ENCODE measurements at places on chromosomes 2 and 18.

GRCh38 chr2:47070920-47071824 is 83.9 kb downstream of the STPG4 start:
- DNase-seq = no peak

DNA sequence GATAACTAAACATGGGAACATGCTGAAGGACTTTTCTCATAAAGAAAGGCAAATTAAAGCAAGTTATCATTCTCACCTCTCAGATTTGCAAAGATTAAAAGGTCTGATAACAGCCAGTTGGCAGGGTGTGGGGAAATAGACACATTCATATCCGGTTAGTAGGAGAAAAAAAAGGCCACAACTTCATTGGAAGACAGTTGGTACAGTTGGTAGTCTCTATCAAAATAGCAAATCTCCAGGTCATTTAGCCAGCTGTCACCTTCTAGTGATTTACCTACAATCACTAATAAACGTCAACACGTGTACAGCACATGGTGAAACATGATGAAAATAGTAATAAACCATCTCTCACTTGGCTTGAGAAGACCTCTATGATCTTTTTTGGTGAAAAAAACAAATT is 16.6 kb downstream of the INPP5D start:
- no peak for DNase-seq

DNA sequence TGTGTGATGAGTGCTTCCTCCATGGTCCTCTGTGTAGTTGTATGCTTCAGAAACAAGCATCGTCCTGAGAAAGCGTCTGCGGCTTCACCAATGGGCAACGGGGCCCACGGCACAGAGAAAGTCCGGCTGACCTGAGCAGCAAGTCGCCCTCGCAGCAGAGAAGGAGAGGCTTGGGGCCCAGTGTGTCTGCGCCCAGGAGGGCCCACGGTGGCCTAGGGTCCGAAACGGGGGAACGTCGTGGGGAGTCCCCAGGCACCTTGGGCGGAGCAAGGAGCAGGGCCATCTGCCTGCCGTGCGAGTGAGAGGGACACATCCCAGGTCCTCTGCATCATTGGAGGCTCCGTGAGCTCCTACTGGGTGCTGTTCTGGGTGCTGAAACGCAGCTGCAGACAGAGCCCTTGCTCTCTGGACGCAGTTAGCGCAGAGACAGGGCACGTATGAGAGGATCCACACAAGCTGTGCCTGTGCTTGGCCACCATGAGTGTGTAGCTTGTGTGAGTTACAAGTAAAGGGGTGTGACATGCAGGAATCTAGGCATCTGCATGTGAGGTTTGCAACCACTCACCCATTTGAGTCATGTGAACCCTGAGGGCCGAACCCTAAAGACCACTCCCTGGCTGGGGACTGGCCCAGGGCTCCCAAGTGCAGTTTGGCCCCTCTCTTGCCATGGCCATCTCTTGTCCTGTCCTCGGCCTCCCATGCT is 10.6 kb downstream of the GPC1 start:
- DNase-seq = no peak

DNA sequence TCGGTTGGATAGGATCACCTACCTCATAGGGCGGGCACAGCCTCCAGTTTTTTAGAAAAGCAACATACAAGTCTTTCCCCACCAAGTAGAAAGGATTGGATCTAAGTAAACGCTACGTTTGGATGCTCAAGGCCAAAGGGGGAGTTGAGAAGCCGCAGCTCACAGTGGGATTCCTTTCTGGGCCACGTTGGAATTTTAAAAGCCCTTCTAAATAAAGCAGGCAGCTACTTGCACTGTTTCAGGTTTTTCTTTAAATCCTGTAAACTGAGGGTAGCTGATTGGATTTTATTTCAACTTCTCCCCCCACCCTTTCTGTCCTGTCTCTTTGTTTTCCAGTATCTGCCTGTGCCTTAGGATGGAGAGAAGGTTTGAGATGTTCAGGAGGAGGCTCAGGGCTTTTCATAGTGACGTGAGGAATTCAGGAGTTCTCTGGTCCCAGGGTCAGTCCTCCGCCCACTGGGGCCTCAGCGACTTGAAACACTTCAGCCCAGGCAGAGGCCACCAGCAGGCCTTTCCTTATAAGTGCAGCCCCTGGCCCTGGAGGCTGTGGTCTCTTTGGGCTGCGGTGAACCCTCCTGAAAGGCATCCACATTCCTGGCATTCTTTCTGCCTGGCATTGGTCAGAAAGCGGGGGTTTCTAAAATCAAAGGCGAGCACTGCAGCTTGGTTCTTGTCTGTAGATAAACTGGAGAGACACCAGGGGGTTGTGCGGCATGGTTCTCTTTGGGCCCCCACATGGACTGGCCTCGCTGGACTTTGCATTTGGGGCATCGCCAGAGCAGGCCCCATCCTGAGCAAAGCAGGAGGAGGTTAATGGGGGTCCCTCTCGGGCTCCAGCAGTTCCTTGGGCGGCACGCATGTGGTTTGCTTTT is 44.5 kb downstream of the SH3BP4 start:
- no peak for DNase-seq

GRCh38 chr18:46040033-46040746 is 31.9 kb downstream of the PSTPIP2 start:
- no peak for DNase-seq

- DNase-seq = no peak
Measured at GRCh38 chr2:69305712-69306392, 81.2 kb downstream of the GFPT1 start.

DNA sequence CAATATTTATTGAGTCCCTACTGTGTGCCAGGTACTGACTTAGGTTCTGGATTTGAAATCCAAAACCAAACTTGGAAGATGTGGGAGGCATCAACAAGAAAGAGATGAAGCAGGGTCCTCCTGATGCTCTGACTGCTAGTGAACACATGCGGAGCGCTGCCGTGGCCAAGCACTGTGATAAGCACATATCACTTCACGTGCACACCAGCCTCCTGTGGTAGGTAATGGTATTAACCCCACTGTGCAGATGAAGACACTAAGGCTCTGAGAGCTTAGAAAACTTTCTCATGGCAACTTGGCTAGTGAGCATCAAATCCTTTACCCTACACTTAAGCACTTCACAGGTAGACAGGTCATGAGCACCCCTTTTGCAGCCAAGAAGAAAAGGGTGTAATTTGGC is 216.1 kb downstream of the HAUS1 start:
- DNase-seq = no peak

DNA sequence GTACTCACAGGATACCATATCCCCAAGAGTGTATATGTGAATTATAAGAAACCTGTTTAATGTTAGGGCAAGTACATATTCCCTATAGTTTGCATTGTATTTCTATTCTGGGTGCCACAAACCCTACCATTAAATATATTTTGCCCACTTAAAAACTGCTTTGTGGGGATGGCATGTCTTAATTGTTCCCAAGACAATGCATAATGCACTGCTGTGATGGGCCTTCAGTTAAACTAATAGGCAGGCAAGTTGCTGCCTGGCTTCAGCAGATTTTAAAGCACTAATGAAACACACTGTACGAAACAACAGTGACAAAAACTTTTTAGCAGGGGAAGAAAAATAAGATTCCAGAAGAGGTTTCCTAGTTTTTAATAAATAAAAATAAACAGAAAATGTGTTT is 104.8 kb upstream of the VRK2 start:
- DNase-seq = no peak

DNA sequence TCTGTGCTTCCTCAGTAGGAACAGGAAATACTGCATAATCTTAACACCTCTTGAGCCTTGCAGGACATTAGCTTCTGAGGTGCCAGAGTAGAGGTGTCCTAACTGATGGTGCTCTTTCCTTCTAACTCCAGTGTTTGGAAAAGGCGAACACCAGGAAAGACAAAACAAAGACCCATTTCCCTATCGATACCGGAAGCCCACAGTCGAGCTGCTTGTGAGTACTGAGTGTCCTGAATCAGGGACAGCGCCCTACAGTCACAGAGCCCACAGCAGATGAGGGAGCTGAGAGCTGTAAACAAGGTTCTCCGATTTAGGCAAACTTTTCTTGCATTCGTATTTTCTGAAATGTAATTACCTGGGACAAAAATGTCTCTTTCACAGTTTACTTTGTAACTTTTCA is 50.7 kb downstream of the SLC14A2 start:
- no peak for DNase-seq

- DNase-seq = no peak
Measured at GRCh38 chr2:101310834-101311695, 2.6 kb upstream of the RNF149 start.

GRCh38 chr2:28252311-28252710 is 140.3 kb upstream of the FOSL2 start:
- DNase-seq = no peak
